ENCODE measurements at places on chromosomes 11 and 22.

DNA sequence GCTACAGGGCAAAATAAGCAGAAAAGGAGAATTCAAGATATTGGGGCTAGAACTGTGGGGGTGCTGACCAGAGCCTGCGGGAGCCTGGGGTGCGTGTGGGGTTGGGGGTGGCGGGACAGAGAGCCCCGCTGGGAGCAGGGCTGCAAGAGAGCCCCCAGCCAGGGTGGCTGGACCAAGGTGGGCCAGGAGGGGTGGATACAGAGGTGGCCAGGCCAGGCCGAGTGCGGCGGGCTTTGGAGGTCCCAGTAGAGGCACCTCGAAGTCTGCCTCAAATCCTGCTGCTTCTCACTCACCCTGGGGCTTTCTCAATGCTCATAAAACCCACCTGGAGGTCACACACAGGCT, 16.9 kb upstream of the MUC5B start:
- DNase-seq: no peak

GRCh38 chr11:94766713-94767206, 1.4 kb upstream of the AMOTL1 start:
- no peak for DNase-seq

DNA sequence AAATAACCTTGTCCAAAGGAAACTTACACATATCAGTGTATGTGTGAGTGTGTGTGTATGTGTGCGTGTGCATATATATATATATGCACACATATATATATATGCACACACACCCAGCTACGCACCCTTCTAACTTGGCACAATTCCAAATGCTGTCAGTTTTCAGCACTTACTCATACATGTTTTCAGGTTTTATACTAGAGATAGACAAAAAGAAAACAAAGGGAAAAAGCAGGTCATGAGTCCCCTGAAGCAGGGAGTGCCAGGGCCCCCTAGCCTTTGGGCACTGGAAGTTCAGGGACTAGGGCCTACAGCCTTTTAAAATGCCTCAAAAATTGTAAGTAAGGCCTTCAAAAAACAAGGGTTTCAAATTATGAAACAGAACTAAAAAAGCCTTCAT, 265.4 kb downstream of the CADM1 start:
- no peak for DNase-seq

DNA sequence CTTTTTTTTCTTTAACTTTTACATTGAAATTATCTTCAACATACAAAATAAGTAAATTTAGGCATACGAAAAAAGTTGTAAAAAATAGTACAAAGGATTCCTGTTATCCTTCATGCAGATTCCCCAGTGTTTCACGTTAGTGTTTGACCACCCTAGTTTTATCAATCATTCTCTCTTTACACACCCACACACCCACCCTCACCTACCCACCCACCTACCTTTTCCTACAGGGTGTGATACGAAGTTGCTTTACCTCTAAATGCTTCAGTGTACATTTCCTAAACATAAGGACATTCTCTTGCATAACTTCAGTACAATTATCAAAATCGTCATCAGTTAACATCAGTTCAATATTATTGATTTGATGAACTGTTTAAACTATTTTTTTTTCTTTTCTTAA, 37.0 kb downstream of the HIPK3 start:
- DNase-seq: no peak

DNA sequence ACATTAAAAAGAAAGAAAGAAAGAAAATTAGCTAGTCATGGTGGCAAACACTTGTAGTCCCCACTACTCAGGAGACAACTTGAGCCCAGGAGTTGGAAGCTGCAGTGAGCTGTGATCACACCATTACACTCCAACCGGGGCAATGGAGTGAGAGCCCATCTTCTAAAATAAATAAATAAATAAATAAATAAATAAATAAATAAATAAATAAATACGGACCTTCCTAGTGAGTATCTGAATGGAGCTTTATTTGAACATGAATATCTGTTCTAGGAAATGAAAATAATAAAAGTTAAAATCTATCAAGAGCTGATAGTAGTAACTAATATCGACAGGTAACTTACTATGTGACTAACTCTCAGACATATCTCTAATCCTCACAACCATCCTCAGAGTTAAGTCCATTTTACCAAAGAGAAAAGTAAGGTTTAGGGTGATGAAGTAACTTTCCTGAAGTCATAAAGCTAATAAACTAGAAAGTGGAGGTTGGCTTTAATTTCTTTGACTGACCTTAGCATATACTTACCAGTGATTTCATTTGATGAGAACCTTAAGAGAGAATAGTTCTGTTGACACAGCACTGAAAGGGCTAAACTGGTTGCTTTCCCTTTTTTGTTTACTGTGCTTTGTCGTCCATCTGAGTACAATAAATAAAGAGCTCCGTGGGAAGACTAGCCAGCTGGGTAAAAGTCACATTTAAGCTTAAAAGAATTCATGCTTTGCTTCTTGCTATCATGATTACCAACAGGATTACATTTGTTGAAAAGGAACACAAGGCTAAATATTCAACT, 22.4 kb downstream of the ENTHD1 start:
- DNase-seq: no peak

DNA sequence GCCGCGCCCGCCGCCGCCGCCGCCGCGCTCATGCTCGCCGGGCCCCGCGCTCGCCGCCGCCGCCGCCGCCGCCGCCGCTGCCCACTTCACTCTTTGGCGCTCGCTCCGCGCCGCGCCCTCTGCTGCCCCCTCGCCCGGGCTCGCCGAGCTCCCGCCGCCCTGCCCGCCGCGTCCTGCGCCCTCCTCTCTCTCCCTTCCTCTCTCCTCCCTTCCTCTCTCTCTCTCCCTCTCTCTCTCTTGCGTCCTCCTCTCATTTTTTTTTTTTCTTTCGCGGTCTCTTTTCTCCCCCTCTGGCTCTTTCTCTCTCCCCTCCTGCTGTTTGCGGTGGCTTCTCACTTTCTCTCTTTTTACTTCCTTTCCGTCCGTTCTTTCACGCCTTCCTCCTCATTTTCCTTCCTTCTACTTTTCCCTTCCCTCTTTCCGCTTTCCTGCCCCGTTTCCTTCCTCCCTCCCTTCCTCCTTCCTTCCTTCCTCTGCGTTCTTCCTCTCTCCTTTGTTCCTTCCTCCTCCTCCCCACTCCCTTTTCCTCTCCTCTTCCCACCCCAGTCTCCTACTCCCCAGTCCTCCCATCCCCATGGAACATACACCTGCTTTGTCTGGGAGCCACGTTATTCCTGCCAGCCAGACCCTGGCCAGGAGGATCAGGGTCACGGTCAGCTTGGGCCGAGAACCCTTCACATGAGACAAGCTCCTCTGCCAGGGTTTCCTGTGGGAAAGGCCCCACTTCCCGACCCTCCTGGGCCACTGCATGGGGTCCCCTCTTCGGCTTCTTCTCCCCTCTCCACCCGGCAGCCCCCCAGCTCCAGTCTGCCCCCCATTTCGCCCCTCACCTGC, 19.3 kb upstream of the SHISAL1 start:
- no peak for DNase-seq

DNA sequence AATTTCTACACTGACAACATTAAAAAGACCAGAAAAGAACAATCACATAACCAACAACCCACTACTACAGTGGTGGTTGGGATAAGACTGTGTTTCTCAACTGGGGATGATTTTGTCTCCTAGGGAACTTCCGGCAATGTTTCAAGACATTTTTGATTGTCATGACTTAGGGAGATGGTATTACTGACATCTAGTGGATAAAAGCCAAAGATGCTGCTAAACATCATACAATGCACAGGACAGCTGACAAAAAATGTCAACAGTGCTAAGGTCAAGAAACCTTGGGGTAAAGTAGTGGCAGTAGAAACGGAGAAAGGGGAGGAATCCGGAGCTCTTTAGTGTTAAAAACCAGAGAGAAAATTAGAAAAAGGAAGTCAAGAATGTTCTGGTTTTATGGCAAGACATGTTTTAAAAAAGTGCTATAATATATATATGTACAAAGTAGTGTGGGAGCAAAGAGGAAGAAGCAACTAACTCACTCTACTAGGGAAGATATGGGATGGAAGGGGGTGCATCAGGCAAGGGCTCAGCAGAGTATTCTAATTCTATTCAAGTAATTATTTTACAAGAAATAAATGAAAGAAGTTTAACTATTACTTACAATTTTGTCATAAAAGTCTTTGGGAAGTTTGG, 37.2 kb downstream of the CKAP5 start:
- no peak for DNase-seq

- no peak for DNase-seq
Observed at GRCh38 chr22:48426466-48427380, 1401.0 kb downstream of the BRD1 start.

DNA sequence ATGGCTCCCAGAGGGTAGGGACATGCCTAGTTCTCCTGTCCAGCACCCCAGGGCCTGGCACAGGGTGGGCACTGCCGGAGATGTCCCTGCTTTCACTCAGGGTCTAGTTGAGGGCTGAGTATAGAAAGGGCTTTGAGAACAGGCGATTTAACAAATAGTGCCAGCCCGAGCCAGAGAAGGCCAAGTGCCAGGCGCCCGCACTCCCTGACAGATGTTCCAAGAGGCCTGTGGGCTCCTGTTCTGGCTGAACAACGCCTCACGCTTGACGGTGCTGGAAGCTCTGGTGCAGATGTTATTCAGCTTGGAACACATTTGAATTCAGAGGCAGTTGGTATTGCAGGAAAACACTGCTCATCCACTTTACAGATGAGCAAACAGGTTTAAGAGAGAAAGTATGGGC, 46.5 kb downstream of the NFAM1 start:
- no peak for DNase-seq

DNA sequence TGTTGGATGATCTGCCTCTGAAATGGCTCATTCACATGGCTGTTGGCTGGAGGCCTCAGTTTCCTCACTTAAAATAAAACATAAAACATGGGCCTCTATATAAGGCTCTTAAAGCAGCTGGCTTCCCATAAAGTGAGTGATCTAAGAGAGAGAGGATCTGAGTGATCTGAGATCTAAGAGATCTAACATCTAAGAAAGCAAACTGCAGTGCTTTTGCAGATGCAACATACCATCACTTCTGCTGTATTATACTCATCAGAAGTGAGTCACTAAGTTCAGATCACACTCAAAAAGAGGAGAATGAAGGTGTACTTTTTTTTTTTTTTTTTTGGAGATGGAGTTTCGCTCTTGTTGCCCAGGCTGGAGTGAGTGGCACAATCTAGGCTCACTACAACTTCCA, 18.1 kb upstream of the HSPA8 start:
- no peak for DNase-seq

GRCh38 chr11:59102259-59102765, 4.7 kb upstream of the FAM111B start:
- DNase-seq: no peak

DNA sequence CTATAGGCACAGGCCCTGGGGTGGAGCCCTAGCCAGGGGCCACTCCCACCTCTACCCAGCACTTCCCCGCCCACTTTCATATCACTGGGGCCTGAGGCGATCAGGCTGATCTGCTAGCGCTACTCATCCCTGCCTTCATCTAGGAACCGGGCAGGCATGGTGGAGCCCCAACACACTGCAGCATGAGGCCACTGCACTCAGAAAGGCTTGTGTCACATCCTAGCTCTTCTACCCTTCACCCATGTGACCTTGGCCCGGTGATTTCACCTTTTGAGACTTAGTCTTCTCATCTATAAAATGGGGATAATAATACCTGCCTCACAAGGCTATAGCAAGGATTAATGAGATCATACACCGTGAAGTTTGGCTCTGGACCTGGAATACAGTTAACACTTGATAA, 18.1 kb upstream of the GDPD5 start:
- DNase-seq: no peak

GRCh38 chr11:1310318-1310687, 871 bp upstream of the TOLLIP start:
- DNase-seq: no peak

GRCh38 chr11:12122083-12122482, 11.7 kb downstream of the MICAL2 start:
- no peak for DNase-seq

GRCh38 chr11:76266286-76267100, 60.2 kb upstream of the WNT11 start:
- DNase-seq: no peak

DNA sequence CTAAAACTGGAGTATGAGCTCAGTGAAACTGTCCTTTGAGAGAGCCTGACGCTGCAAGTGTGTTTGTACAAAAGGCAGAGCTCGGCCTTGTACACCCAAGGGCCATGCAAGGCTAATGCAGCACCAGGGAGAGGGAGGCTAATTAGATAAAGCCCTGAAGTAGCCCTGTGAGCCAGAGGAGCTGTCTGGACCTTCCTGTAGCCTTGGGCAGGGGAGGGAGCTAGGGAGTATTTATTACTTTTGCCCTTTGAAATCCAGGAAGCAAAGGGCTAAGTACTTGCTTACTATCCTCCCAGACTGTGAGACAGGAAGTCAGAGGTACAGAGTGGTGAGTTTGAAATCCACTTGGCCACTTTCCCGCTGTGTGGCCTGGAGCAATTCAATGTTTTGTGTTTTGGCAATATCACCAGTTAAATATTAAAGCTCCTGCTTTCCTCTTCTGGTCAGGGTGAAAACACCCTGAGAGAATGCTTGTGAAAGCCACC, 10.2 kb upstream of the LDHA start:
- DNase-seq: no peak

DNA sequence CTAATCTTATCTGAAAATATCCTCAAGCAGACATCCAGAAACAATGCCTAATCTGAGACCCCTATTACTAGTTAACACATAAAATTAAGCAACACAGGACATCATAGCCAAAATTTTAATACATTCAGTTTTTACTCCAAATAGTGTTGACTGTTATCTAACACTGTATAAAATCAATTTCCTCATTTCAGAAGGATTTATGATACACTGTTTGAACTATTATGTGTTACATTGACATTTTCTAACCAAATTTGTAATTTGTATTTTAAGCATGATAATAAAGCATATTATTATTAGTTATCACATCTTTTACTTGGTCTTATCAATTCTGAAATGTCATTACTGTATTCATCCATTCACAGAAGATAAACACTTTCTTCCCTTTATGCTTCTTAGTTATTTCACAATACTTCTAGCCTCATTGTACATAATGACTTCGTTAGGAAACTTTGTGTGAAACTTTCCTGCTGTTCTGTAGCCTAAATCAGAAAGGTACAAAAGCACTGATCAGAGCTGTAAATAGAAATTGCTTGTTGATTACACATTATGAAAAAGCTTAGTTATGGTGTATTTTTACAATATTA, 1248.9 kb downstream of the JRKL start:
- DNase-seq: no peak

DNA sequence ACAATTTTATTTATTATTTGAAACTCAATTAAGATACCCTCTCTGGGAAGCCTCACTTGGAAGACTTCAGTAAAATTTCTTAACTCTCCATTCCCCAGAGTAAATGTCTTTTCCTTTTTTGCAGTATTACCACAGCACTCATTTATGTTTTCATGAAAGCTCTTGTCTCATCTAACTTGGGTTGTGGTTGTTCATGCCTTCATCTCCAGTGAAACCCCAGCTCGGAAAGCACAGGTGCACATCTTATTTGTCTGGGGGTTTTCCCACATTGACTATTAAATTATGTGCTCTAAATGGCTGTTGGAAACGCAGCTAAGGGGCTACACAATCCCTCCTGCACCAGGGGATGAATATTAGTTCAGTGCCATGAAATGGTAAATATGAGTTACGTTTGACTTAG, 954.2 kb upstream of the RAG2 start:
- no peak for DNase-seq

GRCh38 chr11:47499614-47500013, 50.7 kb upstream of the RAPSN start:
- DNase-seq: no peak

All from NCI-H1048 (cell line).